ENCODE measurements at places on chromosomes 5 and 9. TPM values are rescaled to one million over a fixed set of nuclear protein-coding genes. Genes with fewer than 3 reads are reported as not detected.
A peak's percentile ranks its signal among the peaks of the same experiment; 100 is the strongest.

DNA sequence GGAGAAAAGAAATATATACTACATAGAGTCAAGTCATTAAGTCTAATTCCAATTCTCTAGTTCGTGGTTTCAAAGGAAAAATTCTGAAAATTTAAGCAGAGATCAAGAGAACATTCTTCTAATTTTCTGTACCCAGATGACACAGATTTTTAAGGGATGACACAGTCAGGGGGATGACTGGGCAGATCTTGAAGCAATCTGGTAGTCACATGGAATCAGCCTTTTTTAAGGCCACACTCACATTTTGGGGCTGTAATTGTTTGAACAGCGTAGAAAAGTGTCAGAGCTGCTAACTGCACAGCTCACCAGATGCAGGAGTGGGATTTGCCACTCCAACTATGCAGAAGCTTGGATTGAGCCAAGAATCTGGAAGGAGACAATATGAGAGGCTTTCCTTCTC is 20.4 kb downstream of the PDE4D start:
- no peak for DNase-seq

GRCh38 chr9:136710543-136710942 is 1.8 kb upstream of the DIPK1B start:
- DNase-seq, result no peak

- no peak for DNase-seq
Observed at GRCh38 chr9:123069010-123069481, 35.6 kb downstream of the GPR21 start.

DNA sequence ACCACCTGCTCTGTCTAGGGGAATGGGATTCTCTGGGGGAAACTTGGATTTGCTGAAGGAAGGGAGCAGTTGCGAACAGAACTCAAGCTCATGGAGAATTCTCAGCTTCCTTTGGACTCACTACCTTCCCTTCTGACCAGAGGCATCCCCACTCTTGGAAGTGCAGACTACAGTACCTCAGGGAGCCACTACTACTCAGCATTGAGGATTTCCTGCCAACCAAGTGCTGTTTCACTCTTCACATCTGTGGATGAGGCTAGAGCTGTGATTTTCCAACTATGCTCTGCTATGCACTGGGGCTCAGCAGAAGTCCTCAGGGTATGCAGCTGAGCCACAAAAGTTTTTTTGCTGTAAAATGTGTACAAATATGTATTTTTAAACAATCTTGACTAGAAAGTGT is 43.9 kb downstream of the MACROH2A1 start:
- no peak for DNase-seq

- no peak for DNase-seq
Observed at GRCh38 chr5:7667216-7667767, 183.6 kb downstream of the CFAP90 start.

GRCh38 chr5:174327317-174327864 is 281.9 kb downstream of the NSG2 start:
- DNase-seq, result peak; percentile 33

DNA sequence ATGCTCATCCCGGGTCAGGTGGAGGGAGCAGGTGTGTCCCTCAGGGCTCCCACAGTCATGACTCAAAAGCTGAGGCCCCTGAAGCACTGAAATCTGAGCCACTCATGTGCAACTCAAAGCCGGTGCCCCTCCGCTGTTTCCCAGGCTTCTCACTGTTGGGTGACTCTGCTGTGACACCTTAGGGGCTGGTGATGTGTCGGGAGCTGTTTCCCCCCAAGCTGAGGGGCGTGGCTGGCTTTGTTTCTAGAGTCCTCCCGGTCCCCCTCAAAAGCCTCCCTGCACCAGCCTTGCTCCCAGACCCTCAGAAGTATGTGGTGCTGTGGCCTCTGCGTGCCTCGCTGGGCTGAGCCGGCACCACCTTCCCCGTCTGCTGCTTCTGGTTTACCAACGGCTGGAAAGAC is 39.7 kb downstream of the PLPP7 start:
- no peak for DNase-seq

- no peak for DNase-seq
Observed at GRCh38 chr9:14846871-14847311, 63.3 kb downstream of the FREM1 start.

DNA sequence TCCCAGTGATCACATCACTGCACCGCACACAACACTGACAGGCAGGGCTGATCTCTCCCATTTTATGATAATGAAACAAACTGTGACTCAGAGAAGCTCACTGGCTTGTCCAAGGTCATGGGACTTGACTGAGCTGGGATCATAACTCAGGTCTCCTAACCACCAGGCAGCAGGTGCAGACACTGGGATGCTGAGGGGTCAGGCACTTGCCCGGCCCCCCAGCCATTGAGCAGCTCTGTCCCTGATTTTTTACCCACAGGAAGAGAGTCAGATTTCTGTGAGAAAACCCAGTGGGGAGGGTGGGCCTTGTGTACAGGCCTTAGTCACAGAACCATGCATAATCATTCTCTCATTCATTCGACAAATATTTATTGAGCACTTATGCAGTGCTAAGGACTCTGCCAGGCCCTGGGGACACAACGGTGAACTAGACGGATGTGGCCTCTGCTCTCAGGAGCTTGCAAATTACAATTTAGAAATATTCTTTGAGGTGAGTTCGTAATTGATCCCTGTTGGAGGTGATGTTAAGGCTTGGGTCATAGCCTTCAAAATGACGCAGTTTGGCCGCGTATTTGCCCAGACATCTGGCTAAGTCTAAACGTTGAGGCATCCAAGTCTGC is 54.5 kb upstream of the TGFBR1 start:
- DNase-seq, result no peak

- DNase-seq, result no peak
Observed at GRCh38 chr5:160039810-160040470, 31.0 kb downstream of the TTC1 start.

DNA sequence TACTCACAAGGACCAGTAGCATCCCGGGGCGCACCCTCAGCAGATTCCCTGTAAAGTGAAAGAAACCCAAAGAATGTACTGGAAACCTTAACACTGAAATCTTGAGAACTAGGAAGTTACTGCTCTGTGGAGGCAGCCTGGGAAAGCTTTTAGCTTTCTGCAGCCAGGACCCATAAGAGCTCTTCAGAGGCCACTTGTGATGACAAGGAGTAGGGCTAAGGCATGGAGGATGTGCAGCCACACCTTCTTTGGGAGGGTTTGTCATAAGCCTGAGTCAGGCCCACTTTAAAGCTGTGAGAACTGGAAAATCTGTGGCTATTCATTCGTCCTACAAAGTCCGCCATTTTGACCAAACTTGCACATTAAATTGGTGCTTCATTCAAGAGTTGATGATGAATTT is 291.1 kb upstream of the TLE4 start:
- DNase-seq, result no peak

Gene CER1
- polyA plus RNA-seq, result not detected

Gene LYRM7
- polyA plus RNA-seq, result 7.0 TPM

Gene NOXA1
- polyA plus RNA-seq, result 0.29 TPM

Gene YTHDC2
- polyA plus RNA-seq, result 7.7 TPM
